GM23338 (cell line): ENCODE measurements at places on chromosomes 4 and X.

DNA sequence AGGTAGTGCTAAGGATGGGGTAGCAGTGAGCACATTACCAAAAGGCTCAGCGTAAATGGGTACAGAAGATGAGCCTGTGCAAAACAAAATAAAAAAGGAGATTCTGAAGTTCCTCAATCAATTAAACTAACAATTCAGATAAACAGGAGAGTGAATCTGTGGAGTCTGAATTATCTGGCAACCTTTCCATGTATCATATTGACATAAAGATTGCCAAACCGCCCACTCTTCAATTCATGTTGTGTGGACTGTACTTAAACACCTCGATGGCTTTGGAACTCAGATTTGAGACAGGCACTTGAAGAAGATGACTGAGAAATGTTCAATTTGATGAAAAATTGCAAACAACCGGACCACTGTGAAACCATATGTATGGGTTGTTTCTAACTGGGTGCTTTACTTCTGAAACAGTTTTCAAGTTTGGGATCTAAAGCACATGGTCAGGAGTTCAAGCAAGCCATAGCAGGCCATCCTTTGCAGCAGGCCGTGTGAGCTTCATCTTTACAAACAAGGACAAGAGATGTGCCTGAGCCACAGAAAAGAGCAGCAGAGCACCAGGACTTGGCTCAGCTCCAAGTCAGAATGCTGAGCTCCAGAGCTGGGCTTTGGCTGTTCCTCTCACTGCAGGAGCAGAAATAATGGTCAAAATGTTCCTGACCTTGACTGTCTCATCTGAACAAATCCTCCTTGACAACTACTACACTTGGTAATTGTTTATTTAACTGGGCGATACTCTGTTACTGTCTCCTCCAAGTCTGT lies 108.1 kb downstream of the MGST2 start:
- no peak for DNase-seq

- no peak for DNase-seq
Observed at GRCh38 chrX:50860518-50860917, 46.5 kb upstream of the SHROOM4 start.

DNA sequence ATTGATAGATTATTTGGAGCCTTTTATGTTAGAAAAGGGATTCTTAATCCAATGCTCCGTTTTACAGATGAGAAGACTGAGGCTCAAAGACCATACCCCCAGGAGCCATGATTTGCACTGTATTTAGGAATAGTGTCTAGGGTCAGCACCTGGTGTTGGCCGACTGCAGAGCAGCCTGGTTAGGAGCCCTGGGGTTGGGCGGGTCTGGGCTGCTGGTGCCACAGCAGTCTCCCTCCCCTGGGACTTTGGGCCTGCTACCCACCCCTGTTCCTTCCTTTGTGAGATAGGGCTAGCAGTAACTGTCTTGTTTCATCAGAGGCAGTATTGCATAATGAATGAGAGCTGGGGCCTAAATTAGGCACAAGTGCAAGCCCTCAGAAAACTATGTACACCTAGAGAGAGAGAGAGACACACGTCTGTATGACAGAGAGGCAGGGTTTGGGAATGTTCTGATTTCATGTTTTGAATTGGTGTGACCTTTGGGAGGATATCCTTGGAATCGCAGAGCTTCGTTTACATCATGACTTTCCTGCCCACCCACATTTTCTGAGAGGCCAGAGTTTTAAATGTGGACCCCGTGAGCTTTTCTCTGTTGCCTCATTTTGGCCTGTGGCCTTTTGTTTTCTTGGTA lies 111.7 kb downstream of the PTTG2 start:
- DNase-seq, result no peak

DNA sequence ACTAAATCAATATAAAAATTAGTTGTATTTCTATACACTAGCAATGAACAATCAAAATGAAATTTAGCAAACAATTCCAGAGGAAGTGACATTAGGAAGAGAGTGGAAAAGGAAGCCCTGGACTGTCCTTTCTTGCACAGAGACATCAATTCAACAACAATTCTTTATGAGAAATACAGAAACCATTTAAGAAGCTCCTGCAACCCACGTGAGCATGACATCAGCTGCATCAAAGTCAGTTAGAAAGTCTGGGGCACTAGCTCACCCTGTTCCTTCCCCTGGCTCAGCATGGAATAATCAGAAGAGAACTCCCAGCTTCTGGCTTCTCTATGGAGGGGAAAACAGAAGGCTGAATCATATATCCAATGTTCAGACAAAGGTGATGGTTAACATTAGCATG lies 48.6 kb upstream of the STARD8 start:
- no peak for DNase-seq

GRCh38 chrX:111483881-111484280 lies 27.6 kb upstream of the SERTM2 start:
- DNase-seq, result no peak

DNA sequence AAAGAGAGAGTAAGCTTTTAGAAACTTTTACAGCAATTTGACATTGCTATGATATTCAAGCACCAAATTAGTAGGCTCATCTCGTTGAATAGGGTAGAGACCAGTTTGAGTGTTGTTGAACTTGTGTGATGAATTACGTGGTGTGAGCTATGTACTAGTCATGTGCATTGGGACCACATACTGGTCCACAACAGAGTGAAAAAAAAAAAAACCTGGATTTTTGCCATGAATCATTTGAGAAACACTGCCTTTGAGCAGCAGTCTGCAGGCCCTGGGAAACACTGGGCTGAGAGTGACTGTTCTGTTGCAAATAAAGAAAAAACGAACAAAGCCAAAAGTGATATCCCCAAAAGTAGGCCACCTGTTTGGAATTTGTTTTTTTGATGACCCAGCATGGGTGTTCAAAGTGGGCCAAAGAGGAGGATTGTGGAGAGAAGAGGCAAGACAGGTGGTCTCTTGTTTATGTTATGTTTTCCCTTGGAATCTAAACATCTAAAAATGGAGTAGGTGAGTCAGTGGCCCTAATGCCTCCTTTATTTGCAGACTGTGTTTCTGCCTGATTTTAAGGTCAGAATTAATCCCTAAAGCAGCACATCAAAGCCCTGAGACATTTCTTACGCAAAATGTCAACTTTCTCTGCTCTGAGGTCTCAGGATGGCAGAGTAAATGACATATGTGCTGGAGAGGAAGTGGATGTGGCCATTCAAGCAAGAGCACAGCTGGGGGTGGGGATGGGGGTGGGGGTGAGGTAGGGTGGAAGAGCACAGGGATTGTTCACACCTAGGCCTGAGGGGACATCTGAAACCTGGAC lies 33.5 kb downstream of the TAF7L start:
- no peak for DNase-seq

DNA sequence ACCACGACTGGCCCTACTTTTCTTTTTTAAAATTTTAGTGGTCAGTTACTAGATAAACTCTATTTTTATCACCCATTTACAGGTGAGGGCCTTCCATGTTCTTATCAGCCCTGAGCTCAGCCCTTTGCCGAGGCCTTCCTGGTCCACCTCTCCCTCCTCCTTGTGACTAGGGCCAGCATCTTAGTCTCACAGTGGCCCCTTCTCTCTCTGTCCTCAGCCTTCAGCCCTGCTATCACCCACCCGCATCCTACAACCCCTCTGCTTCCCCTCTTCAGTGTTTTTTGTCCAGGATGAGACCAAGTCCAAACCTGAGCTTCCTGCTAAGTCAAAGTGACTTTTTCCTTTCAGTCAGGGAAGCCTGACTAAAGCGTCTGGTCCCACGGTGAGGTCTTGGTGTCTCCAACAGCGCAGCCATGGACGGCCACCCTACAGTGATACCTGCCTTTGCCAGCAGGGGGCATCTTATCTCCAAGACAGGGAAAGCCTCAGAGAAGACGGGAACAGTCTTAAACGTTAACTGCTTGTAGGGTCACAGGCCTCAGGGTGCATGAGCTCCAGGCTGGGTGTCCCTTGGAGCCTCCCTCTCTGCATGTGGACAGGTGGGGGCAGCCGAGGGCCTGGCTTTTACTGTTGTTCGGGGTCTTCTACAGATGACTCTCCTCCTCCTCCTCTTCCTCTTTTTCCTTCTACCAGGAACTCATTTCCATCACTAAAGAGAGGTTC lies 11.7 kb upstream of the GAGE10 start:
- DNase-seq, result peak; percentile 81

GRCh38 chrX:107826238-107827029 lies 768 bp downstream of the MID2 start:
- peak; percentile 59 for DNase-seq

GRCh38 chrX:101595739-101596419 lies 21.9 kb downstream of the ARMCX6 start:
- DNase-seq, result peak; percentile 74

GRCh38 chr4:90060039-90060438 lies 67.2 kb upstream of the CCSER1 start:
- DNase-seq, result peak; percentile 34

DNA sequence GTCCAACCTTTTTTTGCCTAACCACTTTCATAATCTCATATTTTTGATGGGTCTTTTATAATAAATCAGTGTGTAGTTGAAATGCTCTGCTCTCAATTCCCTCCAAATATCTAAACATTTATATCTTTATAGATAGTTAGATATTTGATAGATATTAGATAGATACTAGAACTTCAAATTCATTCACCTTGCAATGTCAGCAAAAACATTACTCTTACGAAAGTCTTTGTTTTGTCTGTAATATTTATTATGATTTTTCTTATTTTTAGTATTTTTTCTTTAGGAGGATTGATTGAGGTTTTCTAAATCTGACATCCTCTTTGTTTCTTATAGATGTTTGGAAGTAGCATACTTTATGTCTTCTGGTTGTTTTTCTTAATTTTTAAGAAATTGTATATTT lies 2563.6 kb downstream of the PCDH7 start:
- no peak for DNase-seq
